Parietal lobe (tissue), 2 donors: ENCODE measurements at places on chromosomes 7 and 10. TPM values are rescaled to one million over a fixed set of nuclear protein-coding genes. Genes with fewer than 3 reads are reported as not detected.

Gene FHIP2A
- total RNA-seq: 43.2 TPM

Gene OPN1SW
- total RNA-seq: not detected

Gene FOXI2
- total RNA-seq: not detected

Gene FRAT1
- total RNA-seq: 4.7 TPM

Gene PTPRN2
- 123 TPM for total RNA-seq

Gene MKI67
- 8.5 TPM for total RNA-seq

Gene LRRC18
- not detected for total RNA-seq

Gene BLNK
- total RNA-seq: 1.3 TPM

Gene JMJD1C
- 396 TPM for total RNA-seq

Gene SPOCK2
- 18.5 TPM for total RNA-seq

Gene FOXP2
- 36.0 TPM for total RNA-seq

Gene LDB3
- not detected for total RNA-seq

Gene NKX1-2
- not detected for total RNA-seq

Gene PLCE1
- total RNA-seq: 18.2 TPM

Gene LRRC61
- 16.3 TPM for total RNA-seq

Gene PNLIPRP3
- not detected for total RNA-seq

Gene GPR146
- 1.3 TPM for total RNA-seq

Gene TLX1
- not detected for total RNA-seq

Gene MARCHF5
- total RNA-seq: 33.8 TPM

Gene CROT
- total RNA-seq: 29.7 TPM

Gene C10orf143
- 1.3 TPM for total RNA-seq

Gene PTPRZ1
- total RNA-seq: 523 TPM

Gene STAM
- 47.9 TPM for total RNA-seq

Gene HTRA1
- total RNA-seq: 50.1 TPM
